ENCODE measurements at places on chromosomes 3 and 15. TPM values are rescaled to one million over a fixed set of nuclear protein-coding genes. Genes with fewer than 3 reads are reported as not detected.

GRCh38 chr15:78171864-78172472 lies 22.8 kb downstream of the IDH3A start:
- DNase-seq: no peak

- DNase-seq: peak; percentile 54
Measured at GRCh38 chr3:148861277-148861869, 3.7 kb upstream of the CPA3 start.

- no peak for DNase-seq
Measured at GRCh38 chr3:131082871-131083863, 56.5 kb downstream of the NEK11 start.

GRCh38 chr15:58551764-58552504 lies 120.1 kb downstream of the LIPC start:
- no peak for DNase-seq

GRCh38 chr3:16262174-16262573 lies 2.6 kb downstream of the DPH3 start:
- no peak for DNase-seq

GRCh38 chr3:48845170-48845569 lies 2.5 kb downstream of the PRKAR2A start:
- DNase-seq: no peak

- DNase-seq: no peak
Measured at GRCh38 chr15:96262549-96263489, 67.7 kb upstream of the NR2F2 start.

DNA sequence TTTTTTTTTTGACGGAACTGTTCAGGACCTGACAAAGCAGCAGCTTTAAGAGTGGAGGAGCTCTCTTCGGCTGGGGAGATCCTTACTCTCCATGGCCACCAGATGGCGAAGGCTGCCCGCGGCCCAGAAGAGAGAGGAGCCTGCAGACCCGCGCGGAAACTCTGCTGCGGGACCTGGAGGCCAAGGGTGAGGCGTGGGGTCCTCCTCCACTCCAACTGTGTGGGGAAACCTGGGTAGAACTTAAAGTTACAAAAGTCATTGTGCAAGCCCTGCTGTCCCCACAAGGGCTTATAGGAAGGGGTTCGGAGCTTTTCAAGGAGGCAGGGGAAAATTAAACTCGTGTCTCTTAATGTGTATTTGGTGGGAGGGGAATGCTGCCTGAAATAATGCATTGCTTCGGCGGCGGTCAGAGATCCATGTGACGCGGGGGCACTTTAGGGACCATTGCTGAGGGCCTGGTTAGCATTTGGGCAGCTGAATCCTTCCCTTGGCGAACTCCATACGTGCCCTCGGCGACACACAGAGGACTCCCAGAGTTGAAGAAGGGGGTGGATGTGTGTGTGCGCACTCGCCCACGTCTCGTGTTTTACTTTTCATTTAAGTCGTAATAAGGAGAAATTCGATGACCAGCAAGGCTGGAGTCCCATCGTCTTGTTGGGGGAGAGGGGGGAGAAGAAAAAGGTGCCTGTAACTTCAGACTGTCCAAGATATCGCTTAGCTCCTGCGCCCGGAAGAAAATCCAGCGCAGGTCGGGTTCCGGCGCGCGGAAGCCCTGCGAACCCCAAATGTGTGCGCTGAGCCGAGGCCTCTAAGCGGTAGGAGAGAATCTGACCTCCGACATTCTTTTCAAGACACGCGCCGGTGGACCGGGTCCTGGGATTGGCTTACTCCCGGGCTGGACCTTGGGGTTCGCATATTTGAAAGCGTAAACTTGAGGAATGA lies 9.7 kb downstream of the EOMES start:
- DNase-seq: peak; percentile 84

DNA sequence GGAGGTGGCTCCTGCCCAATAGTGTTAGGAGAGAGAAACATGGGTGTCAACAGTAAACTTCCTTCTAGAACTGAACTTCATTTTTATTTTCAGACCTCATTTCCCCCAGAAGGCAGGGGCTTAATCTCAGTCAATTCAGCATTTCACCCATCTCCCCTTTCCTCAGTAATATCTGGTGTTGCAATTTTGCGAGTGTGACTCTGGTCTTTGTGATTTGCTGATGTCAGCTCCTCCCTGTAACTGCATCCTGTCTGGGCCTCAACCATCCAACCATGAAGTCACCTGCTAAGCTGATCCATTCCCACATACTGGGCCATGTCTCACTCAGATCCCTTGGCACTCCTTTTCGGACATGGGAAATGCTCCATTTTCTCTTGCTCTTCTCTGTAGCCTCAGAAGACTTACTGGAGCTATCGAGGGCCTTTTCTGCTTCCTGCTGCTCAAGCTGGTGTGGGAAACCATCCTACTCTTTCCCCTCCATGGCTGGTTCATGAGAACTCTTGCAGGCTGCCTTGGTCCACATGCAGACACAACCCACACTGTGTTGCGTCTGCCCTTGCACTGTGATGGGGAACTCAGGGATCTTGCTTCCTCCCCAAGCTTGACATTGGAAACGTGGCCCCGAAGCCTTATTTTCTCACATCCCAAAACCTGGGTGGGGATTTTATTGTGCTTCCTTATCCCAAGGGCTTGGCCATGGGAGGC lies 24.6 kb downstream of the CCR4 start:
- DNase-seq: no peak

The RASGRP1 gene
- 58.2 TPM for total RNA-seq

DNA sequence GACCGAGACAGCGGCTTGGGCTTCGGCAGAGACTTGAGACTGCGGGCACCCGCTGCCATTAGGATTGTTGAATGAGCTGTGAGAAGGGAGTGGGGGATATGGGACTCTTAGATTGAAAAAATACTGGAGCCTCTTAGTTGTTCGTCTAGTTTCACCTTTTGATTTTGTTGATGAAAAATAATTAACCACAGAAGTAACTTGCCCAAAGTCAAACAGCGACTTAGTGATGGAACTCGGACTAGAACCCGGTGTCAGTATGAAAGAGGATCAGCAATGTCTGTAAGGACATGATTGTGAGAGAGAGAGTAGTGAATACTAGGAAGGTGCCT lies 510 bp upstream of the GOLGB1 start:
- DNase-seq: no peak

- no peak for DNase-seq
Measured at GRCh38 chr15:99983171-99983885, 250.1 kb upstream of the LYSMD4 start.

The GABRR3 gene
- not detected for total RNA-seq

DNA sequence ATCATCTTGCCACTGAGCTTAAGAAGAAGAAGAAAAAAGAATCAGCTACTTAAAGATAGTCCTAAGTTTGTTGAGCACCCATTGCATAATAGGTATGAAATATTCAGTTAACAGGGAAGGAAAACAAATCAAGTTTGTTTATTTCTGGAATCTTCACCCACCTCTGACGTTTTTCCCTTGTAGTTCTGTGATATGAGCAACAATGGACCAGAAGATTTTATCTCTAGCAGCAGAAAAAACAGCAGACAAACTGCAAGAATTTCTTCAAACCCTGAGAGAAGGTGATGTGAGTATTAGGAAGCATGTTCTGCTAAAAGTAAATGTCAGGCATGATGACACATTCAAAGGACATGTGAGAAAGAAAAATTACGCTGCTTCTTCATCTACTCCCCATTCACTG lies 3.7 kb downstream of the FANCI start:
- DNase-seq: no peak

The GOLGA8R gene
- 2.5 TPM for total RNA-seq

GRCh38 chr3:69292959-69293574 lies 92.8 kb downstream of the FRMD4B start:
- DNase-seq: no peak

- DNase-seq: no peak
Measured at GRCh38 chr15:52097180-52097579, 15.4 kb downstream of the BCL2L10 start.

DNA sequence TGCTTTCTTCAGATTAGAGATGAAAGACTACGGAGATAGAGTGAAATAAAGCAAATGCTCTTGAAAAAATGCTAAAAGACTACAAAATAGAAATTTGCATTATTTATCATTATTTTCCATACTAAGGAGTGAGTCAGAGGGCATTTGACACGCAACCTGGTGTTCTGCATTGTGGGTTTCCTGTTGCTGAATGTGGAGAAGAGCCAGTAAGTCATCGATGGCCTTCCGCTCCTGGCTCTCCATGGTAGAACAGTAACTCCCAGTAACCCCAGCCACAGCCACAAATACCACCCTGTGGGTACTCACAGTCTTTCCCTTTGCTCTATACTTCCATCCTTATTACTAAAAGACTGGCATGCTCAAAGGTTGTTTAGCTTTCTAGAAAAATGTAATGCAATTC lies 61.5 kb downstream of the CGGBP1 start:
- DNase-seq: peak; percentile 13

- no peak for DNase-seq
Measured at GRCh38 chr15:87579537-87579936, 677.0 kb downstream of the NTRK3 start.

DNA sequence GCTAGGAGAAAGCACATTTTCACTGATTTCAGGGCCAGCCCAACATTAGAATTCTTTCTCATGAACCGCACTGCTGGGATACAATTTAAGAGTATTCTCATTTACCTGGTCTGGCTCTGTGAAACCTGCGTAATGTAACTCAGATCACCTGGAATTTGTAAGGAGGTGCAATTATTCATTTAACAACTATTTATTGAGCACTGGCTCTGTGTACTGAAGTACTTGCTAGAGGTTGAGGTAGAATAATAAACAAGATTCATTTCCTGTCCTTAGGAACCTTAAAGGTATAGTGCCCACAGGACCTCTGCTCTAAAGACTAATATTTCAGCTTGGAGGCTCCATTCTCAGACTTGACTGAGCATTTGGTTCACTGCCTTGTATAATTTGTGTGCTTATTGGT lies 242.2 kb upstream of the ZPLD1 start:
- no peak for DNase-seq

DNA sequence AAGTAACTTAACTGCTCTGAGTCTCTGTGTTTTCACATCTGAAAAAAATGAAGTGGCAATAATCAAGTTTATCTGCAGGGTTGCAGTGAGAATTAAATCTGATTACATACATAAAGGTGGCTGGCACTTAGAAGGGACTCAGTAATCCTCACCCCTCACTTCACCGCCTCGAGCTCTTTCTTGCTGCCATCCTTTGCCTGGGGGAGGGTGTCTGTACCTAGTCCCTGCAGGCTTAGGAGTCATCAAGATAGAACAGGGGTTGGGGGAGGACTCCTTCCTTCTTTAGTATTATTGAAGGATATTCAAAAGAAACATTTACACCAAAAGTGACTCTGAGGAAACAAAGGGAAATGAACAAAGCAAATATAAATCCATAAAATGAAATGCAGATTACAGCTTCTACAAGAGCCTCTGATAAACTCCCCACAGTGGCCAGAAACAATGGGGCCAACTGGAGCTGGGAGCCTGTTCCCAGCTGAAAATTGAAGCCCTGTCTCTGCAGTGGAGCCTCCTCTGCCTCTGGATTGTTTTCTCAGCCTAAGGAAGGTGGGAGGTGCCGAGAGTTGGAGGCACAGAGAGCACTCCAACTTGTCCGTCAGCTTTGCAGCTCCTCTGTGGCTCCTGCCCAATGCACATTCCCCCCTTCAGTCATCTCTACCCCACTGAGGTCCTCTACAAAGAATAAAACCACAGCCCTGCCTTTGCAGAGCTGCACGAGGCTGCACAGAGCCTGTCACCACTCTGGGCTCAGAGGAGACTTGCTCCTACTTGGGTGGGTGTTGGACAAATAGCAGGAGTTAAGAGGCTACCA lies 41.8 kb downstream of the CRYGS start:
- DNase-seq: no peak

The TPM1 gene
- 8.6 TPM for total RNA-seq

GRCh38 chr3:121956363-121956762 lies 62.2 kb downstream of the SLC15A2 start:
- DNase-seq: no peak

DNA sequence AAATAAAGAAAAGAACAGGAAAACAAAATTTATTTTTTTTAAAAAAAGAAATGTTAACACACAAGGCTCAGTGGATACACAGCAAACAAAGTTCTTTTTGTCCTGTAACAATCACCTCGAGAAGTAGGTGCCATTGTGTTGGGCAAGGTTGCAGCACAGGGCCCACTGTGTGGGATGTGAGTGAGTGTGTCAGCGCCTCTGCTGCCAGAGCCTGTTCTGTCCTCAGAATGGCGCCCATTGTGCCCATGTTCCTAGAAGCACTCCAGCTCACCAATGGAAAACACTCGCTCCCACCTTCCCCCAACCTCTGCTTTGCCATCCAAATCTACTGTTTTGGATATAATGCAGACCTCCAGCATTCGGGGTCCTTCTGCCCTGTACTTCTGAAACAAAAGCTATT lies 84.9 kb upstream of the CLDN18 start:
- no peak for DNase-seq

DNA sequence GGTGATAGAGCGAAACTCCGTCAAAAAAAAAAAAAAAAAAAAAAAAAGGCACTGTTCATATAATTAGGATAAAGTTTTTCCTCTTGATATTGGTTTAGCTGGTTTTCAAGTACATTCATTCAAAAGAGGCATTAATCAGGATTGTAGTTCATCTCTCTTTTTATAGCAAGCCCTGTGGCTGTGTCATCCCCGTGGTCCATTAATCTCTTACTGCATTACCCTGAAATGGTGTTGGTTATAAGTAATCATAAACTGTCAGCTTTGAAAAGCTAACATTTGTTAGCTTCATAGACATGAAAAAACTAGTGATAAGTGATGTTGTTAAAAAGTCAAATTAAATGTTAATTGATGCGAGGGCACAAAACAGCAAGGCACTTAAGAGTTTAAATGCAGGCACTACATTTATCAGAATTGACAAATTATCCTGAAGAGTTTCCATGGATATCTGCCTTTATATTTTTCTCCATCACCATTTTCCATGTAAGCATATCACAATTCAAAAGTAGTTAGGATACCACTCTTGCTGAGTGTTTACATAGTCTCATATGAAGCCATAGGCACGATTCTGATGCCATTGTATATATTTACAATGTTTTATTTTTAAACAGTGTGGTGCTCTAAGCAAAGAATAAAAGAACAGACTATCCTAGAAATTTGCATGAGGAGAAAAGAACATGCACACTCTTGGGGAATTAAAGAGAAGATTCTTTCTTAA lies 193.1 kb downstream of the OTOL1 start:
- DNase-seq: no peak

The ADPGK gene
- total RNA-seq: 120 TPM

The IGDCC3 gene
- not detected for total RNA-seq

The C3orf22 gene
- total RNA-seq: not detected
